ENCODE measurements at places on chromosomes 1 and 21.

DNA sequence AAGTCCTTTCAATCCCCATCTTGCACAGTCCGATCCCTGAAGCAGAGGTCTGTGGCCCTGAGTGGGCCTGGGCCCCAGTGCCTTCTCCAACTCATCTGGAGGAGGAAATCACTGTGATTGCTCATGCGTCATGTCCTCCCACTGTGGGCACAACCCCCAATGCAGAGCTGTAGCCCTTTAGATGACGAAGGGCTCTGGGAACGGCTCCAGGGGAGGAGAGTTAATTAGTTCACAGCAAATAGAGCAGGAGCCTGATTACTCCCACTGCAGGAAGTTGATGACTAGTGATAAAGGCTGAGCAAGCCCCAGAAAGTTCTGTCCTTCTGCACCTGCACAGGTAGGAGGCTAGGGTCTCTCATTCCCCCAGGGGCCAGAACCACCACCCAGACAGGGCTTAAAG is 111.5 kb downstream of the CCDC185 start:
- no peak for DNase-seq

DNA sequence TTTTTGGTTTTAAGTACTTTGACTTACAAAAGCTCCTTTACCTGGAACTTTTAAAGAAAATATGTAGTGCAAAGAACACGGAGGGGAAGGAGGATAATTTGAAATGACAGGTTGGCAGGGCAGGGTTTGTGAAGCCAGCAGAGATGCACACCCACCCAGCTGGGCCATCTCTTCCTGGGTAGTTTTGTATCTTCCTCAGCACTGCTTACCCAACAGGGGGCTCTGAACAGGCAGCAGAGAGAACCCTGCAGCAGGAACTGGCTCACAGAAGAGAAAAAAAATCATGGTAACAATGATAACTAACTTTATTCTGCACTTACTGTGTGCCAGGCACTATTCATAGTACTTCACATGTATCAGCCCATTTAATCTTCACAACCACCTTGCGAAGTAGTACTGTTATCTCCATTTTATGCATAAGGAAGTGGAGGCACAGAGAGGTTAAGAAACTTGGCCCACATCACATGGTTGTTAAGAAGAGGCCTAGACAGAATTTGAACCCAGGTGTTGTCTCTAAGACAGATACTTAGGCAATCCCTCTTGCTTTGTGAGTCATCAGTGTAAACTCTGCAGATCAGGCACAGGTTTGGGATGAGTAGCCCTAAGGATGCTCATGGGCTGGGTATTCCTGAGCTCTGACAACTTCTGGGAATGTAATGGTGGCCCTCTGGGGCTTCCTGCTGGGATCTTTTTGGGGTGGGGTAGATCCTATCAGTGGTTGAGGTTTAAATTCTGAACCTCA is 60.8 kb downstream of the ELK4 start:
- no peak for DNase-seq

DNA sequence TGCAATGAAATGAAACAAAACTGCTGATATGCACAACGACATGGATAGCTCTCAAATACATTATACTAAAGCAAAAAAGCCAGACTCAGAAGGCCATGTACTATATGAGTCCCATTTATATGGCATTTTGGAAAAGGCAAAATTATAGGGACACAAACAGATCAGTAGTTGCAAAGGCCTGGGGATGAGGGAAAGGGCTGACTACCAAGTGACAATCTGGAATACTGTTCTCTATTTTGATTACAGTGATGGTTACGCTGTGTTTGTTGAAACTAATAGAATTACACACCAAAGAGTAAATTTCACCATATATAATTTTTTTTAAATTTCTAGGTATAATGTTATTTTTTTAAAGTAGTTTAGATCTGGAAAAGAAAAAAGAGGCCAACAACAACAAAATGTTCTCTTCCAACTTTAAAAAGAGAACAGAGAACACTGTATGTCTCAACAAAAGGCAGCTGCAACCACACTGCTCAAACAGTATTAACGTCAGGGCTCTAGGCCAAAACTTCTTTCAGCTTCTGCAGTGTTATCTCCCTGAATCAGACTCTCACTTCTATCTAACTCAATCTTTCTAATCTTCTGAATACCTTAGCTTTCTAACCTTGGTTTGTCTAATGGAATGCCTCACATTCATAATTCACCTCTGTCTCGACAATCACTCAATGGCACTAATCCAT is 75.8 kb downstream of the FOXJ3 start:
- DNase-seq: no peak

GRCh38 chr1:76833151-76833550 is 34.1 kb upstream of the ST6GALNAC5 start:
- no peak for DNase-seq
